ENCODE measurements at places on chromosomes 7 and 10.

DNA sequence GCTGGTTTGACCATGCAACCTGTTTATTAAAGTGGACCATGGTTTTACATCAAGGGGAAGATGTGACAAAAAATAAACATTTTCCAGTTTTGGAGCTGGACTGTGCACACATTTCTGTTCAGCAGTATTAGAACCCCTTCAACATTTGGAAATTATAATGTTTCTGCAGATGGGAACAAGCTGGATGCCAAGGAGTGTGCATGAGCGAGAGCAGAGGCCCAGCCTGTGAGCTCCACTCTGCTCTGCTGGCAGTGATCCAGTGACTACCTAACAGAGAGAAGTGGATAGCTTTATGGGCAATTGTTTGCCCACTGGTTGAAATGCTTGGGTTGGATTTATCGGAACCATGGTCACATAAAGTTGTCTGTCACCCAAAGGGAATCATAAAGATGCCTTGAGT is 456.7 kb downstream of the NRG3 start:
- DNase-seq, result no peak

DNA sequence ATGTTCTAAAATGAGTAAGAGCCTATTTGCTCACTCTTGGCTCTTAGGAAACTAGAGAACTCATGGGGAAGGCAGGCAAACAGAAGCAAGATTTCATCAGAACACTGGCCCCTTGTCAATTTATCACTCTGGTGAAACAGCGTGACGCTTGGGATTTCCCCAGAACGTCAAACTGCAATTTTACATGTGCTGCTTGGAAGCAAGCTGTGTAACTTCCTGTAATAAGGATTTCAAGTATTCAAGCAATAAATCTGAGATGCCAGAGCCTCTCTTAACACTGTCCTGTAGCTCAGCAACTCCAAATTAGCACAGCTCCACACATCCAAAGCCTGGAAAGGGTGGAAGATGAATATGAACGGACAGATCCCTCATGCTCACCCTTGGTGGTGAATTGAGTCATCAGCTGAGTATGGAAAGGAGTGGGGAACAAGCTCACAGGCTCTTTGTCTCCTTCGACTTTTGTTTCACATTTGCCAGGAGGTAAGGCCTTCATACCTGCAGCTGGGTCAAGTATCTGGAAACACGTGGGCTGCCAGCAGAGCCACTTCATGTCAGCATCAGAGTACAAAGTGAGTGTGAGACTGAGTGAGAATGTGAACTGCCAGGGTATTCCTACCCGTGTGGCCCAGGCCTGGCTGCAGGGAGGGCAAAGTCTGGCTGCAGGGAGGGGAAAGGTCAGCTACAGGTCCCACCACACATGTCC is 140.4 kb upstream of the NAMPT start:
- DNase-seq, result peak; percentile 49

- no peak for DNase-seq
Measured at GRCh38 chr7:111092406-111093236, 1.7 kb downstream of the LRRN3 start.

DNA sequence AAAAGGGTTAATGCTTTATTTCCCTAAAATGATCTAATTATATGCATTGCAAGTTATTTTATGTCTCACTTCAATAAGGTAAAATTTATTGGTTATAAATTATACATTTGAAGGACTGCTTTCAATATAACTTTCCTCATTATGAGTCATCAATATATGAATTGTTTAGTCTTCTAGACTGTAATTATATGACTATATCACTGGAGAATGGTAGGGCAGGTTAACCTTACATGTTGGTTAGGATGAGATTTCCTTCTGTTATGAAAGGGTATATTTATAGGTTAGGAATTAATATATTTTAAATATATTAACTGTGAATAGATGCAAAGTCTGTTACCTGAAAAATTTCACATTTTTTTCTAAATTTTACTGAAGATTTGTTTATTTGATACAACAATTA is 406.4 kb upstream of the ETV1 start:
- no peak for DNase-seq

GRCh38 chr7:44530990-44531389 is 10.1 kb downstream of the NPC1L1 start:
- DNase-seq, result no peak

GRCh38 chr7:9761224-9761623 is 1212.4 kb upstream of the PHF14 start:
- DNase-seq, result no peak

- no peak for DNase-seq
Measured at GRCh38 chr10:46014206-46014605, 16.2 kb downstream of the NCOA4 start.

DNA sequence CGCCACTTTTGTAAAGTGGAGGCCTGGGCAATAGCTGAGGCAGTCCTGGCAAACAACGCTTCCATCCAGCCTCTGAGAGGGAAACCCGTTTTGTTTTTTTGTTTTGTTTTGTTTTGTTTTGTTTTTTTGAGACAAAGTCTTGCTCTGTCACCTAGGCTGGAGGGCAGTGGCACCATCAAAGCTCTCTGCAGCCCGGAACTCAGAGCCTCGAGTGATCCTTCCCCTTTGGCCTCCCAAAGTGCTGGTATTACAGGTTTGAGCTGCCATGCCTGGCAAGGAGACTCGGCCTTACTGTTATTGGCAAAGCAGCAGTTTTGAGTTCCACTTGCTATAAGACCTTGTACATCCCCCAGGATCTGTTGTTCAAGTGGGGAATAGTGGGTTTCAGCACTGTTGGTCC is 10.5 kb upstream of the SLC25A16 start:
- no peak for DNase-seq

GRCh38 chr7:100221231-100221718 is 1.5 kb downstream of the PVRIG start:
- DNase-seq, result peak; percentile 73

DNA sequence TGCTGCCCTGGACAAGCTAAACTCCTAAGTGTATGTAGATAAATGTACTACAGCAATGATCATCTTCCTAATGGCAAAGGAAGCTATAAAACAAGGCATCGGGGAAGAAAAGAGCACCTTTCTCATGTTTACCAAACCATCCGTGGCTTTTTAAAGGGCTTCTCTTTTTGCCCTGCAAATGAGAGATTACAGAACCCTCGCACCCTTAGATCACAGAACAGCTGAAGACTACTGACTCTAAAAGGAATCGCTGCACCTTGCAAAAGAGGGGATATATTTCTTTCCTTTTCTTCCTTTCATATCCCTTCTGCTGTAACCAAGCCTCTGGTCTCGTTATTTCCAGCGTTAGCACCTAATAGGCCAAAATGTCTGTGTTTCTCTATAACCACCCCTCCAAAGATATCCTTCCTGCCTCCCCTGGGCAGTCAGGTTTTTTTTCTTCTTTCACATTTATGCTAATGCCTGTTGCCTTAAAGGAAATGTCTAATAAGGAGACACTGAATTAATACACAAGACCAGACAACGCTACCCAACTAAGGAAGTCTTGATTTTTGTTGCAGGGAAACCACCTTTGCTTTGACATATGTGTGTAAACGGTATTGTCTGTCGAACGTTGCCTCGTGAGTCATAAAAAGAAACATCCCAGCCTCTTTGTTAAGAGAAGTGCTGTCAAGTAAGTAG is 10.5 kb downstream of the ST8SIA6 start:
- DNase-seq, result no peak

- DNase-seq, result no peak
Measured at GRCh38 chr10:117568334-117568733, 25.8 kb downstream of the EMX2 start.

DNA sequence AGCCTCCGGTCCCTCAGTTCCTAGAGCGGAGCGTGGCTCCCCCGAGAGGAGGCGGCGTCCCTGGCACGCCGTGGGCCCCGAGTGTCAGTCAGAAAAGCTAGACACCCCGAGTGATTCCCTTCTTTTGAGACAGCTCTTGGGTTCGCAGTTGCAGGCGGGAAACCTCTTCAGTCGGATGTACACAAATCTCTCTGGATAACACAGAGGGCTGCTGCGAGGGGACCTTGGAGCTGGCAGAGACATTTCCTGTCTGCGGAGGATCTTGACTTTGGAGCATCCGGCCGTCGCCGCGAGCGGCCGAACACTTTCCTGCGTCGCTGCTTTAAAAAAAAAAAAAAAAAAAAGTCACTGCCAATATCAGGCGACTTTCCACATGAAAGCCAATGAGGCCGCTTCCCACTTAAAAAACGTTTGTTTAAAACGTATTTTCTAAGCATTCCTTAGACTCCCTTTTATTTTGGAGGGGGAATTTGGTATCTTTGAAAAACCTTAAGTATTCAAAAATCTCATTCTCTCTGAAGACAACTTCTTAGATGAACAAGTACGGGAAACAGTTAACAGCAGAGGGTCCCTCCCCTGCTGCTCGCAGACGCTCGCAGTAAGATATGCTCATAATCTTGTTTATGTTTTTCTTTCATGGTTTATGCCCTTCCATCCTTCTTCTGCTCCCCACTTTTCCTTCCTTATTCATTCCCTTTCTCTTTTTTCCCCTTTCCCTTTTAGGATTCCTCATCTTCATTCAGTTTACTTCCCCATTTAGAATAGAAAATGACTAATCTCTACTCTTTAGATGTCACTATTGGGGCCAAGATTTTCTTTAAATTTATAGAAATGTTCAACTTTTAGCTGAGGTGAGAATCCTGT is 10.0 kb downstream of the HHEX start:
- peak; percentile 48 for DNase-seq

- DNase-seq, result no peak
Measured at GRCh38 chr10:128612195-128612594, 486.0 kb upstream of the MKI67 start.

- no peak for DNase-seq
Measured at GRCh38 chr10:6228010-6228511, 25.3 kb downstream of the PFKFB3 start.

DNA sequence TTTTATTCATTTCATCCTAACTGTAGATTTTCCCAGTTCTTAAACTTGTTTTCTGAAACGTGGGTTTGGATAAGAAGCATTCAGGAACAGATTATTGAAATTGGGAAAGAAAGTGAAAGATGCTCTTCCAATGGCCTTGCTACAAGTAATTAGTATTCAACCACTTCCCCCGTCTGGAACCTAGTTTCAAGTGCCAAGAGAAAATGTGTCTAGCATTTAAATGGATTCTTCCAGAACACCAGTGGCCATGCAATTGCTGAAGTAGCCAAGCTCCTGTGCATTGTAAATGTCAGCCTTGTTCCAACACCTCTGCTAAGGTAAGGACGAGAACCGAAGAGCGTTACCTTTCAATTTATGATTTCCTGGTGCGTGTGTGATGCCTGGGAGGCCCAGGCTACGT is 68.2 kb downstream of the PFKFB3 start:
- no peak for DNase-seq

DNA sequence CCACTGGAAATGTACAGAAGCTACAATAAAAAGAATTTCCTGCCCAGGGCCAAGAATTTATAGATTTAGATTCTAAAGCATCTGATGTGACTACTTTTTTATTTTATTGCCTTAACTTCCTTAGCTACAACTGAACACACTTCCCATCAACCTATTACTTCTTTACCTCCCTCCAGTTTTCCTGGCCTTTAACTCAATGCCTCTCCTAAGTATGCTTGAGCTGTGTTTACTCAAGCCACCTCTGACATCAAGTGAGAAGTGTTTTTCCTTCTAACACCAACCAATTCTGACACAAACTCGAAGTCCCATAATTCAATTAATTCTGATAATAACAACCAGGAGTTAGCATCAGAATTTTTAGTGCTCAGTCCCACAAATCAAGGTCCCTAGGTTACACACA is 170.0 kb downstream of the IMMP2L start:
- DNase-seq, result no peak

DNA sequence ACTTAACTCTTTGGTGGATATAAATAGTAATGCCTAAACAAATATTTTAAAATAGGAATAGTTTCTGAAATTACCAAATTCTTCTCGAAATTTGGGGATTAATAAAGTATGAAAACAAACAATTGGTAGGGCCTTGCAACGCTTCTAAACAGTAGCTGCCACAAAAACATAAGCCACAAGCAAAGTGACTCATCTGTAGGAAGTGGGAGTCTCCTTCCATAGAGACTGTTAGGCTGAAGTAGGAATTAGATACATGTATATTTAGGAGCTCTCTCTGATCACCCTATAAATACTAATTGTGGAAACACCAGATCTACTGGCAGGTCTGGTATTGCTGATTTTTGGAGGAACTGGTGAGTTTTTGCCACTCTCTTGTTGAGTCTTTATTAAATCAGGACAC is 5.7 kb upstream of the LMOD2 start:
- no peak for DNase-seq

DNA sequence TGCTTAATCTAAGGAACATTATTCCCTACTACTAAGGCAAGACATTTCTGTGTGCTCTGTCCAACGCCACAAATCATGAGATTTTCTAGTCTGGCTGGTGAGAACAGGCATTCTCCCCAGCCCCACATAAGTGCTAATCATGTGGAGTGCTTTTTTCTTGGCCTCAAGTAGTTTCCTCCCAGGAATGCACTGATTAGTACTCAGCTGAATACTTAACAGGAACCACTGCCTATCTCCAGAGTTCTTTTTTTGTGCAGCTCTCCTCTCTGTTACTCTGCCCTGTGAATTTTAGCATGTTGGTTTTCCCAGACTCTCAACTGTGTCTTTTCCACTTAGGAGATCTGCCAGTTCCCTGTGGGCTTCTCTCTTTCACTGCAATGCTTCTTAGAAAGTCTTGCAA is 1098.5 kb upstream of the LRRTM3 start:
- no peak for DNase-seq

DNA sequence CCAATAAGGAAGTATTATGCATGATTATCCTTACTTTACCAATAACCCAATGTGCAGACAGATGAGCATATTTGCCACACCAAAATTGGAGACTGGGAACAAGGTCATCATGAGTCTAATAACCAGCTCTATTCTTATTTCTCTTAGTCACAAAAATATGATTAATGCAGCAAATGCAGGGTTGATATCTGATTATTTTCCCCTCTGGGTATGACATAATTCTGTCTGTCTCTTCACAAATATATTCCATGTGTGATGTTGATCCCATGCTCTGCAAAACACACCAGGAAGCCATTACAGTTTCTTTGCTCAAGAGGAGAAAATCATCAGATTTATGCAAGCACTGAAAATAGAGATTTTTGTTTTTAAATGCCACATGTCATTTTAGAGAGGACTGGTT is 196.5 kb upstream of the DGKB start:
- no peak for DNase-seq

DNA sequence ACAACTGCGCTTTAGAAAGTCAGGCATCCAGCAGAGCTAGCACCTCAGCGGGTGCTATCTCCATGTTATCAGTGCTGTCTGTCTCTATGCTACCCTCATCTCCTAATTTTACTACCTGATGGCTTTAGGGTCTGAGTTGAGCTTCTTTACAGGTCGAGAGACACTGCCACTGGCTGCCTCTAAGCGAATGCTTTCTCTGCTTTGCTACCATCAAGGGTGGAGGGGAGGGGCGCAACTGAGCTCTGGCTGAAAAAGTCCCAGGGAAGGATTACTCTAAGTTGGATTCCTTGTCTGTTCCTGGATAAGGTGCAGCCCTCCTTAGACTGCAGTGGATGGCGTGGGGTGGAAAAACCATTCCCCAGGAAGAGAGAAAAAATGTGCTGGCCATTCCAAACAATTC is 105.7 kb downstream of the CDK14 start:
- DNase-seq, result no peak

All from germinal center (tissue), 1 donor.